ENCODE measurements at places on chromosomes 11 and 22. TPM values are rescaled to one million over a fixed set of nuclear protein-coding genes. Genes with fewer than 3 reads are reported as not detected.
A peak's percentile ranks its signal among the peaks of the same experiment; 100 is the strongest.

Gene OR8G1
- not detected for total RNA-seq

Gene OOSP1
- total RNA-seq: not detected

Gene TUBA8
- 2.2 TPM for total RNA-seq

GRCh38 chr22:39350757-39351688 is 1.2 kb downstream of the SYNGR1 start:
- peaks cover 20% of the 10 kb centered on the region for H3K4me1 ChIP-seq
- H3K27me3 ChIP-seq: no peaks in the 10 kb centered on the region
- H3K36me3 ChIP-seq: no peaks in the 10 kb centered on the region
- H3K4me3 ChIP-seq: peak overlapping the region; percentile 73
- no peak for DNase-seq

DNA sequence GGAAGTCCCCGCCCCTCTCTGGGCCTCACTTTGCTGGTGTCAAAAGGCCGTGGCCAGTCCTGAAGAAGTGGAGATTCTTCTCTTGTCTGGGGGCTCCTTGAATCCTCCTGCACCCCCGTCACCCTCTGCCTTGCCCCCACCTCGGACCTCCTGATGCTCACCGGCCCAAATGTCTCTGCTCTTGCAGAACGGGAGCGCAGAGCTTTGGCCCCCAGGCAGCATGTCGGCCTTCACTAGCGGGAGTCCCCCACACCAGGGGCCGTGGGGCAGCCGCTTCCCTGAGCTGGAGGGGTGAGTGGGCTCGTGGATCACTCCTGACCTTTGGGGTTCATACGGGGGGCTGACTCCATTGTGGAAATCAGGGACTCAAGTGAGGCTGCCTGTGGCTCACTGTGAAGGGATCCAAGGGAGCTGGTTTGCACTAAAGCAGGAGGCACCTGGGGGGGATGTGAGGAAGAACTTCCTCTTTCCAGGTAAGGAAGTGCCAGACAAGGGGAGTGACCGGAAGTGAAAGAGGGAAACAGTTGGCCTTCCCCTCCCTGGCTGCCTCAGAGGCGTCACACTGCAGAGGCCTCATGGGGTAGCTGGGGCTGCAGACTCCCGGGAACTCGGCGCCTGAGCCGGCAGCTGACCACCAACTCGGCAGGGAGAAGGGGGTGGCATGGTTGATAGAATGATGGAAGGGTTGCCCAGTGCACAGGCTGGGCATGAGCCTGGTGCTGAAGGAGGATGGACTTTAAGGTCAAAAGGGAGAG is 23.1 kb downstream of the CSF2RB start:
- no peak overlapping the region for H3K4me3 ChIP-seq
- no peak for DNase-seq
- no peaks in the 10 kb centered on the region for H3K4me1 ChIP-seq
- no peaks in the 10 kb centered on the region for H3K36me3 ChIP-seq
- H3K27me3 ChIP-seq: no peaks in the 10 kb centered on the region
- H3K27ac ChIP-seq: no peak overlapping the region

DNA sequence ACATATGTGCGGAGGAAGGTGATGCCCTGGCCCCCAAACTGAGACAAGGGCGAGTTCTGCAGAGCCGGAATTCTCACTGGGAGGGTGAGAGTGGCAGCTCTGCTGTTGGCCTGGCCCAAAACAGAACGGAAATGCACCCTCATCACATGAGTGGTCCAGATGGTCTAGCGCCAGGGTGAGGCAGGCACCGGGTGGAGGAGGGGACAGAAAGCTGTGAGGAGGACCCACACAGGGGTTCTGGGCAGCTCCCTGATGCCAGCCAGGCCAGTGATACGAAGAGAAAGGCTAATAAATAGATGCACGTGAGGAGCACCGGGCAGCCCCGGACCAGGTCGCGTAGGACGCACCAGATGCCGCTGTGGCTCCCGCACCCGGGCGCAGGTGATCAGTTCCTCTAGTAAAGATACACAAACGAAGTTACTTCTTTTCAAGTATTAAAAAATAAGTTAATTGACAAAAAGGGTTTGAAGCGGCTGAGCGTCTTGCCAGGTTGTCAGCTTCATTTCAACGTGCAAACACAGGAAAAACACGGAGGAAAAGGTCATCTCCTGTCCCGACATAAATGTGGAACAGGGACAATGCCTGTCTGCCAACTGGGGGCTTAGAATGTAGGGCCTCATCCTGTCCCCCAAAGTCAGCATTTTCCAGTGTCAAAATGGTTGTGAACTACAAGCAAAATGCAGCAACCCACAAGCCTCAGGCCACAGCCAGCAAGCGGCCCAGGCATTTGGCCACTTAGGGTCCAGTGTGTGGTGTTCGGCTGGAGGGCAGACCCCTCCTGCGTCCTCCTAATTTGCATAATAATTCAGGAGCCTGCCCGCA is 15.3 kb upstream of the BID start:
- no peaks in the 10 kb centered on the region for H3K27me3 ChIP-seq
- no peak overlapping the region for H3K27ac ChIP-seq
- DNase-seq: no peak
- H3K4me1 ChIP-seq: no peaks in the 10 kb centered on the region
- no peak overlapping the region for H3K4me3 ChIP-seq

DNA sequence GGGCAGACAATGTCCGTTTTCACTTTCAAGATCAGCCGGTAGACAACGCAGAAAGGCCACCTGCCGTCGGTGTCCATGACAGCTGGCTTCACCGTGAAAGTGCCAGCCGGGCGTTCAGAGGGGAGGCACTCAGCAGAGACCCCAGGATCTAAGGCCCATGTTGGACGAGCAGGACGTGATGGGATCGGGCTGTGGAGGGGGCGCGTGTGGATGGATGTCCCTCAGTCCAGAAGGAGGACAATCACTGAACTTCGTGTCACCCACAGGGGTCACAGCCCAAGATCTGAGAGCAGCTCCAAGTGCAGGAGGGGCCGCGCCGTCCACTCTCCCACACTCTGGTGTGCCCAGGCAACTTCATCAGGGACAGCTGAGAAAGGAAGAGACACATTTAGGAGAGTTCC is 164.4 kb downstream of the BRD1 start:
- H3K4me3 ChIP-seq: no peak overlapping the region
- H3K36me3 ChIP-seq: no peaks in the 10 kb centered on the region

DNA sequence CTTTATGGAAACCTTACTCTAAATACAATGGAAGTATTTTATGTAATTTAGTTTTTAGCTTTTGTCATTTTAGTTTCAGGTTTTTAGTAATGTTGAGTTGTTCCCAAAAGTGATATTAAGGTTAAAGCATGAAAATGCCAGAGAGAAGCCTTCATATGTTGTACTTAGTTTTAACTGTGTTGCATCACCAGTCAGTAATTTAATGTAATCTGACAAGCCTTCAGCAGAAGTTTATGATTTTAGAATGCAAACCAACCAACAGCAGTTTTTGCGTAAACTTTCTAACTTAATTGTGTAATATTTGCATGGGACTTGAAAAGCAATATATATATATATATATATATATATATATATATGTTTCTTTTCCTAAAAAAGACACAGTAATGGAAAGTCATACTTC is 110.6 kb downstream of the MSANTD4 start:
- H3K4me1 ChIP-seq: no peaks in the 10 kb centered on the region
- H3K27ac ChIP-seq: no peak overlapping the region
- no peaks in the 10 kb centered on the region for H3K36me3 ChIP-seq
- no peaks in the 10 kb centered on the region for H3K27me3 ChIP-seq
- DNase-seq: no peak
- no peak overlapping the region for H3K4me3 ChIP-seq

GRCh38 chr11:107504981-107505380 is 47.4 kb upstream of the CWF19L2 start:
- no peak for DNase-seq
- no peak overlapping the region for H3K4me3 ChIP-seq
- H3K36me3 ChIP-seq: peaks cover 14% of the 10 kb centered on the region
- no peak overlapping the region for H3K27ac ChIP-seq

DNA sequence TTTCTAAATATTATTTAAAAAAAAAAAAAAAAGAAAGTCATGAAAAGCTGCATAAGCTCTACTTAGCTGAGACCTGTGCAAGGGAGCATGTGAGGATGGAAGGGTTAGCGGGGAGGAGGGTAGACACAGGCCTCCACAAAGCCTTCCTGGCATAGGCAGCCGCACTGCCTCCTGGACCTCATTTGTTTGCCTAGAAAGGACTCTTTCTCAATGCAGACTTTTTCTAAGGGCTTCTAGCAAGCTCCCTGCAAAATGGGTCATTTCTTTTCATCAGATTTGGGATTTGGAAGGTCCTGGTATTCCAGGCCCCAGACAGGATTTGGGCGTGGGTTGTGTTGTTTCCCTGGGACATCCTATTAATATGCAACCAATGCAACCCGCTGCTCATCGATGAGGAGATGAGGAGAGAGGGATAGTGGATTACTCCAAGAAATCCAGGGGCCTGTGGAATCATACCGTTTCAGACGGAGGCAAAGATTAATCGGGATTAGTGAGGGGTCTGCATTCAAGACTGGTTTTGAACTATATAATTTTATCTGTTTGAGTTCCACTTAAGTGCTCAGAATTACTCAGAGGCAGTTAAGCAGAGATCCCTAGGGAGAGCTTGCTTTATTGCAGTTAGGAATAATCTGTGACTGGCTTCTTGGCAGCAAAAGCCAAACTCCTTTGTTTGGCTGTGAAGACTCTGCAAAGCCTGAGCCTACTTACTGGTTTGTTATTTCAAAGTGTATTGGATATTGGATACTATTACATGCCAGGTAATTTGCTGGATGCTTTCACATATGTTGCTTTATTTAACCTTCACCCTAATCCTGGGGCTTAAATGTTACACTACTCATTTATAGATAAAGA is 106.9 kb upstream of the NAV2 start:
- no peaks in the 10 kb centered on the region for H3K36me3 ChIP-seq
- DNase-seq: no peak
- no peaks in the 10 kb centered on the region for H3K27me3 ChIP-seq
- H3K4me3 ChIP-seq: peak overlapping the region; percentile 27
- H3K27ac ChIP-seq: peak overlapping the region; percentile 39

DNA sequence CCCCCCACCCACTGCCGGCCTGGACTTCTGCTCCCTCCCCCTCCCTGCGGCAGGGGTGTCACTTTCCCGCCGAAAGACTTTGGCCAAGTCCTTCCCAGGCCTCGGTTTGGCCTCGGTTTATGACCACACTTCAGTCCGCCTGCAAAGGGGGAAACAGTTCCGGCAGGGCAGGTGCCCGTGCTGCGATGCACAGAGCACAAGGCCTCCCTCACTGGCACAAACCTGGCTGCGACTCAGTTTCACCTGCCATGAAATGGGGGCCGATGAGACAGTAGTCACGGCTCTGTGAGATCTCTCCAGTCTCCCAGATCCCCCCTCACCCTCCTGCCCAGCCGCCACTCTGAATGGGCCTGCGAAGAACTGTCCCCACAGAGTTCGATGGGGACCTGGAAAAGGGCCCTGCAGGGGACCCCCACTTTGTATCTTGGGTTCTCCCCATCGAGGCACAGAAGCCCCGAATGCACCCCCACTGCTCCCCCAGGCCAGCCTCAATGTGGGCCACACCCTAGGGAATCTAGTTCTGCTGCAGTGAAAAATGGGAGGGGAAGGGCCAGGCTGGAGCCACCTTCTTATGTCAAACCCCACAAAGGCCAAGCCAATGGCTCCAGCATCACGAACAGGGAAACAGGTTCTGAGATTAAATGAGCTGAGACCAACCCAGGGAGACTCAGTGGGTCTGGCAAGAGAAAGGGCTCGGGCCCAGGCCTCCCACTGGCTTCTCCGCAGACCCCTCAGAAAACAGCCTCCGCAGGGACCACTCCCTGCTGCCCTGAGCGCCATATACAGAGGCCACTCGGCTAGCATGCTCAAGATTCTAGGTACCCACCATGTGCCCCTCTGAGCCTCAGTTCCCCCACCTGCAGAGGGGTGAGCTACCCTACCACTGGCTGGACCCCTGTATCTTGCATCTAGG is 29.0 kb downstream of the ARVCF start:
- no peak for DNase-seq
- peaks cover 79% of the 10 kb centered on the region for H3K4me1 ChIP-seq
- peak overlapping the region; percentile 40 for H3K27ac ChIP-seq

DNA sequence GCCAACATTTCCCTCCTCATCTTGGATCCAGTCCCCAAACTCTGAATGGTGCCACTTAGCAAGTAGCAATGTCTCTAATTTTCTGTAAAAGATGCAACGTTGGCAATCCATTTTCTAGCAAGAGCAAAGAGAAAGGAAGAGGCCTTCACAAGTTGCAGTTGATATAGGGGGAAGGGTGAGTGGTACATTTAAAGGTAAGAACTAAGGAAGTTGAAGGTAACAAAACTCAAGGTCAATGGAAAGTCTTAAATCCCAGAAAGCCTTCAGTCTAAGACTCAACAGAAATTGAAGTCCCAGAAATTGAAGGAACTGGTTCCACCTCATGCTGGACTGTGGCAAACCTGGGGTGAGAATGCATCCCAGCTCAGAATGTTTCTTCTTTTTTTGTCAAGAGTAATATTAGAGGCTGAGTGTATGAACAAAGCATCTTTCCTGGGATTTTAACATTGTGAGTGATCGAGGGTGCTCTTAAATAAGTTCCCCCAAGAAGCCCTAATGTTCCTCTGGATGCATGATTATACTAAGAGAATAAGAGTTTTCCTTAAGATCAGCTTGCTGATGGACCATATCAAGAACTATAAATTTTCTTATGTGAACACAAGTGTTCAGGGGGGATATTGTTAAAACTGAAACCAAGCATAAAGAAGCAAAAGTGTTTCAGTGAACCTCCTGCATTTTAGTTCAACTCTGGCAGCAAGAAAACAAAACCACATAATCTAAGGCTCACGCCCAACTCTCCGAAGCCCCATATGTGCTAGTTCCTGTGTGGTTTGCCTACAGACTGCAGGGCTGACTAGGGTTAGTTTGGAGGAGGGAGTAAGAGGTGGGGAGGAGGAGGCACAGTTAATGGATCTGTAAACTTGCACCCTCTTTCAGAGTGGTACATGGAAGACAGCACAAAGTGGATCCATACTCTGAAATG is at the start of gene GRAP2:
Gene GRAP2, plus strand, starts transcription at position 779 of the 922 bp plus-strand sequence. CDS start 46,023 bp downstream, outside the sequence.
- DNase-seq: no peak
- no peaks in the 10 kb centered on the region for H3K36me3 ChIP-seq
- H3K27me3 ChIP-seq: no peaks in the 10 kb centered on the region
- no peaks in the 10 kb centered on the region for H3K4me1 ChIP-seq

GRCh38 chr11:115322553-115323203 is 181.5 kb downstream of the CADM1 start:
- H3K27ac ChIP-seq: no peak overlapping the region
- DNase-seq: no peak
- no peaks in the 10 kb centered on the region for H3K36me3 ChIP-seq
- H3K4me1 ChIP-seq: no peaks in the 10 kb centered on the region
- no peak overlapping the region for H3K4me3 ChIP-seq
- no peaks in the 10 kb centered on the region for H3K27me3 ChIP-seq
